ENCODE measurements at places on chromosomes 2 and 18.
A peak's percentile ranks its signal among the peaks of the same experiment; 100 is the strongest.

DNA sequence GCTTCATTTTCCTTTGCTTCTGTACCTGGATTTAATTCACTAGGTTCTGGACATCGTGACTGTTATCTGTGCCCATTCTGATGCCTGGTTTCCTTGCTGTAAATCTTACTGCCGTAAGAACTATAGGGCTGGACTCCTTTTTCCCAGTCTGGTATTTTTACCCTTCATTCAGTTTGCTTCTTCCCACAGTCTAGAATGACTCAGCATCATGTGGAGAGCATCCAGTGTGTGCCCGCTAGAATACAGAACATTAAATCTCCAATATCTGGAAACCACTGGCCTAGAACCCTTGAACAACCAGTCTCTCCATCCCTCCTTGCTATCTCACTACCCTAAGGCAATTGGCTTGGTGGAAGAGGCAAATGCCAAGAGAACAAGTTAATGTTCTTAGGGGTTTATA, 1075.4 kb upstream of the ZEB2 start:
- peak; percentile 25 for DNase-seq

DNA sequence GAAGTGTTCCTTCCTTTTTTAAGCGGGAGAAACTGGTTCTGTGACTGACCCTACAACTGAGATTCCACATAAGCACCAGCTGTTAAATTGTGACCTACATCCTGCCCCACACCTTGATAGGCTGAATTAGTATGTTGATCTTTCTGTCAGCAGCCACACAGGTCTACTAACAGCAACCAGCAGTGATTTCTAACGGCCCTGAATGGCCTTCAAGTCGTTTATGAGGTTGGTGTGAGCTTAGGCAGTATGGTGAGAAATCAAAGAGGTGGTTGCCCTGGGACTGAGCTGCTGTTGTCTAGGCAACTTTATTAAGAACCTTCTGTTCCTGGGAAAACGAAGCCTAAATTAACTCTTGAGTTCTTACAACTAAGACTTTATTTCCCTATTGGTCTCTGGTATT, 197.2 kb upstream of the FSHR start:
- DNase-seq = no peak

DNA sequence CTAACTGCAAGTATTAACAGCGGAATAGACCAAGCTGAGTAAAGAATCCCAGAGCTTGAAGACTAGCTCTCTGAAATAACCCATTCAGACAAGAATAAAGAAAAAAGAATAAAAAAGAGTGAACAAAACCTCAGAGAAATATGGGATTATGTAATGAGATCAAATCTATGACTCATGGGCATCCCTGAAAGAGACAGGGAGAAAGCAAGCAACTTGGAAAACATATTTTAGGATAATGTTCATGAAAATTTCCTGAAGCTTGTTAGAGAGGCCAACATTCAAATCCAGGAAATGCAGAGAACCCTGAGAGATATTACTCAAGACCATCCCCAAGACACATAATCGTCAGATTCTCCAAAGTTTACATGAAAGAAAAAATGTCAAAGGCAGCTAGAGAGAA, 17.3 kb downstream of the PFN4 start:
- no peak for DNase-seq

DNA sequence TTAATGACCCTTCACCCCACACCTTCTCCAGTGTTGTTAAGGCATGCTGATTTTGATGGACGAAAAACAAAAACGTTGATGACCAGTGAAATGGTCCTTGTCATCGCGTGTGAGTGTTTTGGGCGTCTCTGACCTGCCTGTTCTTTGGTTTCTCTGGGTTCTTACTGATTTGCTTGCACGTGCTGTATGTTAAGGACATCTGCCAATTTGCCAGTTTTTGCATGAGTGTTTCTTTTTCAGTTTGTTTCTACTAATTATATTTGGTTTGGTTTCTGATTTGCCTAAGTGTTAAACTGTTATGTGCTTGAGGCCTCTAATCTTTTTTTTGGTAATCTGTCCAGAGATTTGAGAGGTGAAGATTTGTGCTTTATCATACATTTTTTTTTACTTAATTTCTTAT, 14.6 kb downstream of the TRAF3IP1 start:
- no peak for DNase-seq

Data from astrocyte of the hippocampus (primary cell).